ENCODE measurements at places on chromosomes 12 and 14. TPM values are rescaled to one million over a fixed set of nuclear protein-coding genes. Genes with fewer than 3 reads are reported as not detected.

The NANOG gene
- not detected for polyA plus RNA-seq

The CLEC4E gene
- not detected for polyA plus RNA-seq

The KLRC4 gene
- not detected for polyA plus RNA-seq

The SLC25A47 gene
- not detected for polyA plus RNA-seq

The PPFIA2 gene
- polyA plus RNA-seq, result 0.47 TPM

The LRCOL1 gene
- polyA plus RNA-seq, result 1.1 TPM

The PARPBP gene
- polyA plus RNA-seq, result 3.1 TPM

The EDDM3A gene
- not detected for polyA plus RNA-seq

The CDK4 gene
- polyA plus RNA-seq, result 324 TPM

The FRS2 gene
- polyA plus RNA-seq, result 9.6 TPM

The POTEG gene
- 0.43 TPM for polyA plus RNA-seq

The CD163L1 gene
- 0.41 TPM for polyA plus RNA-seq

The RTL1 gene
- polyA plus RNA-seq, result 0.07 TPM

The TAS2R9 gene
- polyA plus RNA-seq, result not detected

The IAPP gene
- not detected for polyA plus RNA-seq

The GDF11 gene
- 9.4 TPM for polyA plus RNA-seq

The OAS2 gene
- 0.02 TPM for polyA plus RNA-seq

The GLT8D2 gene
- polyA plus RNA-seq, result 69.5 TPM

The CDKN3 gene
- 26.7 TPM for polyA plus RNA-seq

The ZDHHC22 gene
- 0.03 TPM for polyA plus RNA-seq

The PAPLN gene
- 0.13 TPM for polyA plus RNA-seq

The CYP46A1 gene
- polyA plus RNA-seq, result 0.30 TPM

The TMEM132C gene
- polyA plus RNA-seq, result not detected

The EML5 gene
- 1.1 TPM for polyA plus RNA-seq

The RD3L gene
- not detected for polyA plus RNA-seq

The KRT80 gene
- polyA plus RNA-seq, result 14.9 TPM

The HOXC13 gene
- not detected for polyA plus RNA-seq

The CDH24 gene
- 36.7 TPM for polyA plus RNA-seq

The PZP gene
- polyA plus RNA-seq, result not detected

The SLCO1B1 gene
- polyA plus RNA-seq, result not detected

The TSPAN11 gene
- 6.6 TPM for polyA plus RNA-seq

The SOX5 gene
- polyA plus RNA-seq, result 0.21 TPM

The ESR2 gene
- 0.03 TPM for polyA plus RNA-seq

The CACNB3 gene
- polyA plus RNA-seq, result 34.6 TPM

The RBP5 gene
- 0.06 TPM for polyA plus RNA-seq
